ENCODE measurements at places on chromosomes 1 and 21. TPM values are rescaled to one million over a fixed set of nuclear protein-coding genes. Genes with fewer than 3 reads are reported as not detected.

MYBPH gene
- total RNA-seq, result not detected

GRCh38 chr1:15290382-15290781 is 43.4 kb downstream of the FHAD1 start:
- H3K27ac ChIP-seq, result peak overlapping the region; percentile 93
- H3K27me3 ChIP-seq, result no peaks in the 10 kb centered on the region
- no peak overlapping the region for H3K4me3 ChIP-seq
- H3K4me1 ChIP-seq, result peaks cover 31% of the 10 kb centered on the region

DNA sequence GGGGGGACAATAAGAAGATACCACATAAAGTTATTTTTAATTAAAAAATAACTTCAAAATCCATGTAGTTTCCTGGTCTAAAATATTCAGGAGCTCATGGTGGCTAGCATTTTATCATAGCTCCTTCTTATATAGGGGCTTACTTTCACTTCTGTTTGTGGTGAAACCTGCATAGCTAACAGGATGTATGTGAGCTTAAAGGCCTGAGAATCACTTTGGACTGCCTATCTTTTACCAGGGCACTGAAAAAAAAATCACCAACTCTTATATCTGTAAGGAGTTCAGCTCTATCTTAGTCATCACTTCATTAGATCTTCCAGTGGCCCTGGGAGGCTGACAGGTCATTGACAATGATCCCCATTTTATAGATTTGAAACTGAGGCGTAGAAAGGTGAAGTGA is 21.3 kb downstream of the UROD start:
- H3K27ac ChIP-seq, result no peak overlapping the region
- H3K36me3 ChIP-seq, result no peaks in the 10 kb centered on the region
- H3K4me3 ChIP-seq, result no peak overlapping the region
- H3K27me3 ChIP-seq, result 0 out of 2 replicates have a peak, but pooled peaks cover 2% of the 10 kb centered on the region
- no peak for DNase-seq

HES3 gene
- total RNA-seq, result not detected

- H3K36me3 ChIP-seq, result no peaks in the 10 kb centered on the region
- DNase-seq, result no peak
- no peaks in the 10 kb centered on the region for H3K4me1 ChIP-seq
- H3K27me3 ChIP-seq, result peaks cover 4% of the 10 kb centered on the region
- H3K4me3 ChIP-seq, result no peak overlapping the region
- H3K27ac ChIP-seq, result no peak overlapping the region
These were observed 172.7 kb downstream of the TRIM33 start for GRCh38 chr1:114338191-114338890.

GRCh38 chr1:185514311-185514710 is 197.3 kb upstream of the IVNS1ABP start:
- no peaks in the 10 kb centered on the region for H3K4me1 ChIP-seq
- H3K4me3 ChIP-seq, result no peak overlapping the region
- no peaks in the 10 kb centered on the region for H3K27me3 ChIP-seq
- no peak for DNase-seq
- H3K27ac ChIP-seq, result no peak overlapping the region

DNA sequence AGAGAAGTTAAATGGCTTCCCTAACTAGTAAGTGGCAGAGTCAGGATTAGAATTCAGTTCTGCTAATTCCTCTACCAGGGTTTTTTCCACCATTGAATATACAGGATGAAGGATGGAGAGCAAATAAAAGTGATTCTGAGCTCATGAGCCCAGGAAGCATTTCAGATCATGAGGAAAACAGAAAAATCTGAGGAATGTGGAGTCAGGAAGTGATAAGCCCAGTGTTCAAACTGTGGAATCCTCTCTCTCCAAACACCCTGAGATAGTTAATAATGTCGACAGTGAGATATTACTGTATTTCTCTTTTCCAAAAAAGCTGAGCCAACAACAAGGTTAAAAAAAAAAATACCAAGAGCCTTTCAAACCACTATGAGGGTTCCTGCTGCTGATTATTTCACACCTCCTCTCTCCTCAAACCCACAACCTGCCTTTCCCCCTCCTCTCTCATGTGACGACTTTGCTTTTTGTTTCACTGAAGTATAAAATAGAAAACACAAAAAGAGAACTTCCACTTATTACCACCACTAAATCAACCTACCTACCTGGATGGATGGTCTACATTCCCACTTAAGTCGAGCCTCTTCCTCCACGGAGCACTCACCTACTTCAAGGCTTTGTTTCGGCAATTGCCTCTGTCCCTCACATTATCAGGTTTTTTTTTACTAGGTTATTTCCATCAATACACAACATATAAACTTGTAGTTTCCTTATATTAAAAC is 8.9 kb downstream of the SLAMF1 start:
- 0 out of 2 replicates have a peak, but pooled peaks cover 4% of the 10 kb centered on the region for H3K4me1 ChIP-seq
- no peak for DNase-seq
- no peak overlapping the region for H3K4me3 ChIP-seq

DNA sequence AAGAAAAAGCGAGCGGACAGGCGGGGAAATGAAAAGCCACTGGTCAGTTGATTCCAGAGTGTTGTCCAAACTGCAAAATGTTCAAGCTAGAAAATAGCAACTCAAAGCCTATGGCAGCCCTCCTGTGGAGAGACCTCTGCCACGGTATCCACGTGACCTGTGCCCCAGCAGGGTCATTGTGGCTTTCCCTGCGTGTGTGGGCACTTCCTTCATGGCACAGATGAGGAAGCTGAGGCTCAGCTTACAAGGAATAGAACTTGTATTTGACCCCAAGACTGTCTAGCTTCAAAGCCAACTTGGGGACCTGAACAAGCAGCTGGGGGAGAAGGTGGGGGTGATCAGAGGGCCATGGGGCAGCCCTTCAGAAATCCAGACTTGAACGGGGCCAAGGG is 15.6 kb upstream of the PLEKHG5 start:
- H3K27me3 ChIP-seq, result no peaks in the 10 kb centered on the region
- no peak overlapping the region for H3K27ac ChIP-seq
- H3K36me3 ChIP-seq, result no peaks in the 10 kb centered on the region
- H3K4me1 ChIP-seq, result no peaks in the 10 kb centered on the region
- no peak for DNase-seq

EPRS1 gene
- total RNA-seq, result 46.5 TPM

DNA sequence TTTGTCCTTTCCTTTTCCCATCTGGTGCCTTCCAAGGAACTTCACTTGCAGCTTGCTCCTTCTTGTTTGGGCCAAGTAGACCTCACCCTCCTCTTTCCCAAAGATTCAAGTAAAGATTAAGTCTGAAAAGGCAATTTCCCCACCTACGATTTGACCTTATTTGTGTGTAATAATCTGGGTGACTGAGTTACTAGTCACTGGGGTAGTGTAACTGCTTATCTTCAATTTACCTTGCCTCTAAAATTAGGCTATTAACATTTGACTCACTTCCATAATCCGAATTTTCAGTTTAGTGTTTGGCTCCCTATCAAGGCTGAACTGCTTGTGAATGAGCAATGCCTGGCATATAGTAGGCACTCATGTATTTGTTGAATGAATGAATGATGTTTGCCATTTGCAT is 59.6 kb downstream of the PLA2G4A start:
- no peaks in the 10 kb centered on the region for H3K4me1 ChIP-seq
- DNase-seq, result no peak
- no peak overlapping the region for H3K27ac ChIP-seq
- H3K4me3 ChIP-seq, result no peak overlapping the region
- H3K27me3 ChIP-seq, result no peaks in the 10 kb centered on the region

DNA sequence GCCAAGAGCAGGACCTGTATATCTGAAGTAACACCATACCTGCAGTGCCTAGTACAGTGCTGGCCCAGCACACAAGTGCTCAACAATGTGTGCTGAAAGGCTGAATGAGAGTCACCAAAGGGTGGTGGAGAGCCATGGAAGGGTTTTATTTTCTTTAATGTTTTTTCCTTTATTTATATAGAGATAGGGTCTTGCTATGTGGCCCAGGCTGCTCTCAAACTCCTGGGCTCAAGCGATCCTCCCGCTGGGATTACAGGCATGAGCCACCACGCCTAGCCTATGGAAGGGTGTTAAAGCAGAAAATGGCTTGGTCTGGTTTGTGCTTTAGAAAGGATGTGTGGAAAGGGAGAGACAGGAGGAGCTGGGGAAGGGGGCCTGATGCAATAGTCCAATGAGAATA is 13.3 kb upstream of the TTC39A start:
- peaks cover 32% of the 10 kb centered on the region for H3K27me3 ChIP-seq
- peaks cover 6% of the 10 kb centered on the region for H3K4me1 ChIP-seq
- no peak for DNase-seq
- no peak overlapping the region for H3K27ac ChIP-seq

UBIAD1 gene
- total RNA-seq, result 12.3 TPM

GJA9 gene
- not detected for total RNA-seq

TTC24 gene
- not detected for total RNA-seq

DNA sequence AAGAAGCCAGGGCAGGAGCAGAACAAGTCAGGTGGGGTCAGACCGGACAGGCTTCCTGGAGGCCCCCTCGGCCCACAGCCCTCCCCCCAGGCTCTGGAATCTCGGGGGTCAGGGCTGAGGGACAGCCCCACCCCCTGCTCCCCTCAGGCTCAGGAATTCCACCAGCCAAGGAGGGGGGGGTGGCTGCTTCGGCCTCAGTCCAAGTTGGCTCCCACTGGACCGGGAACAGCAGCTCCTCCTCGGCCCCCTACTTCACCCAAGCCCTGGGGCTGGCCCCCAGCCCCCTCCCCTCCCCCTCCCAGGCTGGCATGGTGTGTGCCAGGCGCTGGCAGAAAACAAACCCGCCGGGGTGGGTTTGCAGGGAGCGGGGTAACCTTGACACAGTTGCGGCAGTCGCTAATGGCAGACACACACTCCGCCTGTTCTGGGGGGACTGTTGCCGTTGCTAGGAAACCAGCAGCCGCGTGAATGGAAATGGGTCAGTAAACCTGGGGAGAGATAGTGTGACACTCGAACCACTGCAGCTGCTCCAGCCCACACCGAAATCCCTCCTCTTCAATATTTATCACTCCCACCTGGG is 32.4 kb downstream of the AHDC1 start:
- H3K36me3 ChIP-seq, result peaks cover 6% of the 10 kb centered on the region
- H3K27ac ChIP-seq, result no peak overlapping the region
- no peak for DNase-seq

OR2L13 gene
- total RNA-seq, result not detected

DNA sequence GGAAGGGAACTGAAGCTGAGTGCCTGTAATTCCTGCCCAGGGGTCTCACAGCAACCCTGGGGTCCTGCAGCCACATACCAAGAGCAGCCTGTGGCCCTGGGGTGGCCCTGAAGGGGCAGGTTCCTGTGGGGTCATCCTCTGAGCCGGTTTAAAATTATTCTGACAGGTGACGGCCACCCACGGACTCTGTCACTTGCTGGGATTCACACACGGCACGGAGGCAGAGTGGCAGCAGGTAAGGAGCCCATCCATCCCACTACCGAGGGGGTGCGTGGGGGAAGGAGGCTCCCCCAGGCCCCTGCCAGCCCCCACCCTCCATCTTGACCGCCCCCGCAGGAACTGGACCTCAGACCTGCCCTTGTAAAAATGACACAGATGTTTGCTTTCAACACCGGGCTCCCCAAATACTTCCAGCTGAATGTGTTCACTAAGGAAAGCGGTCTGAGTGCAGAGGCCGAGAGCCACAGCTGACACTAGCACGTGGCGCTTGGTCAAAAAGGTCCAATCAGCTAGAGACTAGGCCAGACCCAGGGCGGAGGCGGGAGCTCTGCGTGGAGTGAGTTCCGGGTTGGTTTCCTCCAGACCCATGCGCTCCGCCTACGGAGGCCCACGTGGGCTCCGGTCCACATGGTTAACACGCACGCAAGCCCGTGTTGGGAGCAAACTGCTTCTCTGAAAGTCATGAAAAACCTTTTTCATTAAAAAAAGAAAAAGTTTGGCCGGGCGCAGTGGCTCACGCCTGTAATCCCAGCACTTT is 10.0 kb downstream of the YBEY start:
- H3K27me3 ChIP-seq, result no peaks in the 10 kb centered on the region
- H3K36me3 ChIP-seq, result peaks cover 33% of the 10 kb centered on the region
- peaks cover 14% of the 10 kb centered on the region for H3K4me1 ChIP-seq
- DNase-seq, result no peak

LAMB3 gene
- 2.1 TPM for total RNA-seq
